Smooth muscle cell of bladder (primary cell): ENCODE measurements at places on chromosomes 7 and 10. TPM values are rescaled to one million over a fixed set of nuclear protein-coding genes. Genes with fewer than 3 reads are reported as not detected.

Gene FAM107B
- 16.2 and 16.8 TPM in 2 replicates for total RNA-seq

Gene CALD1
- total RNA-seq: 649 and 694 TPM in 2 replicates

Gene ZNF32
- 35.8 and 37.7 TPM in 2 replicates for total RNA-seq

Gene MYH16
- not detected in 2 replicates for total RNA-seq

Gene CBLL1
- 9.2 and 9.9 TPM in 2 replicates for total RNA-seq

Gene ASAH2
- total RNA-seq: 0.74 and 1.00 TPM in 2 replicates

Gene CNPY1
- not detected in 2 replicates for total RNA-seq

Gene AMPH
- 3.4 and 4.0 TPM in 2 replicates for total RNA-seq

Gene MRC1
- total RNA-seq: under 0.01 TPM in 2 replicates

Gene STRA8
- total RNA-seq: not detected in 2 replicates

Gene H2BK1
- total RNA-seq: not detected in 2 replicates

Gene OR6B1
- not detected in 2 replicates for total RNA-seq

Gene BCL7B
- 12.7 and 19.2 TPM in 2 replicates for total RNA-seq

Gene ELMO1
- 3.0 and 5.6 TPM in 2 replicates for total RNA-seq

Gene SFMBT2
- 5.1 and 5.5 TPM in 2 replicates for total RNA-seq

Gene CTAGE4
- total RNA-seq: 0.14 and 0.28 TPM in 2 replicates

Gene FGFBP3
- 0.28 TPM in 2 replicates for total RNA-seq

Gene ANK3
- total RNA-seq: 3.3 and 5.4 TPM in 2 replicates

Gene AKR1C4
- not detected in 2 replicates for total RNA-seq

Gene GNG11
- 40.3 and 44.1 TPM in 2 replicates for total RNA-seq

Gene BAG3
- 5.0 and 9.9 TPM in 2 replicates for total RNA-seq

Gene MLXIPL
- 0.37 and 0.57 TPM in 2 replicates for total RNA-seq

Gene TEX36
- total RNA-seq: not detected in 2 replicates

Gene MYL10
- not detected in 2 replicates for total RNA-seq

Gene AKR1C8
- total RNA-seq: not detected in 2 replicates

Gene AGMO
- total RNA-seq: under 0.01 and 0.18 TPM in 2 replicates

Gene VPS37D
- 5.7 and 6.8 TPM in 2 replicates for total RNA-seq
